ENCODE measurements at places on chromosomes 4 and X. TPM values are rescaled to one million over a fixed set of nuclear protein-coding genes. Genes with fewer than 3 reads are reported as not detected.

The NPY2R gene
- not detected for total RNA-seq

The MAGEC2 gene
- total RNA-seq: not detected

The HAND2 gene
- not detected for total RNA-seq

The EDA2R gene
- 3.1 TPM for total RNA-seq

The STIM2 gene
- total RNA-seq: 16.2 TPM

The FGFR3 gene
- total RNA-seq: under 0.01 TPM

The FNIP2 gene
- total RNA-seq: 70.9 TPM

The CYSLTR1 gene
- total RNA-seq: not detected

The SPANXB1 gene
- total RNA-seq: not detected

The PAGE1 gene
- not detected for total RNA-seq

The PPP4R3C gene
- total RNA-seq: not detected

The GYPA gene
- total RNA-seq: not detected

The EFNB1 gene
- 4.1 TPM for total RNA-seq

The CDS1 gene
- total RNA-seq: under 0.01 TPM

The MAOB gene
- 1.1 TPM for total RNA-seq

The RAB33A gene
- 12.7 TPM for total RNA-seq

The PCDH7 gene
- 16.3 TPM for total RNA-seq

The TMEM154 gene
- total RNA-seq: 1.0 TPM

The FRAS1 gene
- total RNA-seq: 5.8 TPM

The KLHL5 gene
- total RNA-seq: 30.8 TPM

The CHRDL1 gene
- 0.33 TPM for total RNA-seq

The SCFD2 gene
- 60.0 TPM for total RNA-seq

The RADX gene
- 7.0 TPM for total RNA-seq

The MAGED4B gene
- total RNA-seq: 12.4 TPM

The XPNPEP2 gene
- not detected for total RNA-seq

The DMD gene
- 10.3 TPM for total RNA-seq

The GAGE12E gene
- not detected for total RNA-seq

The CYTL1 gene
- 16.0 TPM for total RNA-seq

The DAPP1 gene
- total RNA-seq: not detected

The SH3D19 gene
- 16.0 TPM for total RNA-seq

The MAGEA1 gene
- total RNA-seq: not detected

Data from melanocyte of skin (primary cell).